ENCODE measurements at places on chromosomes 7 and 10.

- DNase-seq: no peak
Measured at GRCh38 chr10:134247-135131, 766 bp upstream of the ZMYND11 start.

GRCh38 chr10:19195698-19196097 is 147.1 kb downstream of the MALRD1 start:
- DNase-seq: no peak

DNA sequence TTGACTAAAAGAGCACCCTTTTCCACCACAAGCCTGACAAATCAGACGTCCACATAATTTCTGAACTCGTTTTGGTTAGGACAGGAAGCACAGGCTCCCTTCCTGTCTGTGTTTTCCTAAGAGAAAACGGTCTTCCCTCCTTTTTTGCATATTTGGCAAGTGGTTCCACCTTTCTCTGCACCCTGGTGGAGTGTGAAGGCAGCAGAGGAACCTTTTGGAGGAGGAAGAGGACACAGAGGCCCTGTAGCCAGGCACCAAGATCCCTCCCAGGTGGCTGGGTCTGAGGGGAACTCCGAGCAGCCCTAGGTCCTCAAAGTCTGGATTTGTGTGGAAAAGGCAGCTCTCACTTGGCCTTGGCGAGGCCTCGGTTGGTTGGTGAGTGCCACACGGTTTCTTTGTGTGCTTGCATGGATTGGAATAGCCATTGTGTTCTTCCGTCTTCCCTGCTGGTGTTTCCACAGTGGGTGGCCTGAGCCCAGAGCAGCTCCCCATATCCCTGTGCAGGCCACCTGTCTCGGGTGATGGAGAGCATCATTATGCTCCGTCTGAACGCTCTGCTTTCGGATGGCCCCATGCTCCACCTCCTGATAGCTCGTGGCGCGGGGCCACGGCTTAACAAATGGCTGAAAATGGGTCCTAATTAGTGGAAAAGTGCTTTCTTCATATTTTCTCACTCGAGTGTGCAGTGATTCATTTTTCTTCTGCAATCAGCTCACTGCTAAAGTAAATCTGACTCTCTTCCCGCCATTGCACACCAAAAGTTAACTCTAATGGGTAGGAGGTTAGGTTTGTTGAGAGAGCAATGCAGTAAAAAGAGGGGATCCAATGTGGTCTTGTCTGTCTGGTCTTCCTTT is 4.2 kb downstream of the IKZF1 start:
- no peak for DNase-seq

- DNase-seq: no peak
Measured at GRCh38 chr7:117459735-117460134, 20.1 kb upstream of the CFTR start.

All from HepG2 (cell line).